ENCODE measurements at places on chromosomes 1 and 21.

GRCh38 chr1:154739654-154740053, 130.4 kb downstream of the KCNN3 start:
- DNase-seq: no peak

- no peak for DNase-seq
Observed at GRCh38 chr1:11592752-11593151, 61.5 kb downstream of the FBXO2 start.

DNA sequence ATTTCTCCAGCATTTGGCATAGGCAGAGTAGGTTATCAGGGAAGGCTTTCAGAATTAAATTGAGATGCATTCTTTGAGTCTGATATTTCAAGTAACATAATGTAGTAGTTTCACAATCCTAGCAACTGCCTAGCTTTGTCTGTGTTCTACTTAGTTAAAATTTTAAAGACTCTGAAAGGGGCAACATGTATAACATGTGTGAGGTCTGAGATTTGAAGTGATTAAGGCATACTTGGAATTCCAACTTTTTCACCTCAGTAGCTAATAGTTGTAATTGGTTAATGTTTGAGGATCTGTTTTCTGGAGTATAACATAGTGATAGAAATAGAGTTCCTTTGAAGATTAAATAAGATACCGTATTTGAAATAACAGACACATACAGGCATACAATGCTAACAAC, 335.2 kb upstream of the BEND5 start:
- no peak for DNase-seq

GRCh38 chr1:198088360-198089071, 68.3 kb upstream of the NEK7 start:
- no peak for DNase-seq

DNA sequence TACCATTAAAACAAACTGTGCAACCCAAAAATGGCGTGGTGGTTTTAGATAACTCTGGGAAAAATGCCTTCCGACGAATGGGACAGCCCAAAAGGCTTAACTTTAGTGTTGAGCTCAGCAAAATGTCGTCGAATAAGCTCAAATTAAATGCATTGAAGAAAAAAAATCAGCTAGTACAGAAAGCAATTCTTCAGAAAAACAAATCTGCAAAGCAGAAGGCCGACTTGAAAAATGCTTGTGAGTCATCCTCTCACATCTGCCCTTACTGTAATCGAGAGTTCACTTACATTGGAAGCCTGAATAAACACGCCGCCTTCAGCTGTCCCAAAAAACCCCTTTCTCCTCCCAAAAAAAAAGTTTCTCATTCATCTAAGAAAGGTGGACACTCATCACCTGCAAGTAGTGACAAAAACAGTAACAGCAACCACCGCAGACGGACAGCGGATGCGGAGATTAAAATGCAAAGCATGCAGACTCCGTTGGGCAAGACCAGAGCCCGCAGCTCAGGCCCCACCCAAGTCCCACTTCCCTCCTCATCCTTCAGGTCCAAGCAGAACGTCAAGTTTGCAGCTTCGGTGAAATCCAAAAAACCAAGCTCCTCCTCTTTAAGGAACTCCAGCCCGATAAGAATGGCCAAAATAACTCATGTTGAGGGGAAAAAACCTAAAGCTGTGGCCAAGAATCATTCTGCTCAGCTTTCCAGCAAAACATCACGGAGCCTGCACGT, 82.1 kb downstream of the PRDM2 start:
- DNase-seq: no peak

DNA sequence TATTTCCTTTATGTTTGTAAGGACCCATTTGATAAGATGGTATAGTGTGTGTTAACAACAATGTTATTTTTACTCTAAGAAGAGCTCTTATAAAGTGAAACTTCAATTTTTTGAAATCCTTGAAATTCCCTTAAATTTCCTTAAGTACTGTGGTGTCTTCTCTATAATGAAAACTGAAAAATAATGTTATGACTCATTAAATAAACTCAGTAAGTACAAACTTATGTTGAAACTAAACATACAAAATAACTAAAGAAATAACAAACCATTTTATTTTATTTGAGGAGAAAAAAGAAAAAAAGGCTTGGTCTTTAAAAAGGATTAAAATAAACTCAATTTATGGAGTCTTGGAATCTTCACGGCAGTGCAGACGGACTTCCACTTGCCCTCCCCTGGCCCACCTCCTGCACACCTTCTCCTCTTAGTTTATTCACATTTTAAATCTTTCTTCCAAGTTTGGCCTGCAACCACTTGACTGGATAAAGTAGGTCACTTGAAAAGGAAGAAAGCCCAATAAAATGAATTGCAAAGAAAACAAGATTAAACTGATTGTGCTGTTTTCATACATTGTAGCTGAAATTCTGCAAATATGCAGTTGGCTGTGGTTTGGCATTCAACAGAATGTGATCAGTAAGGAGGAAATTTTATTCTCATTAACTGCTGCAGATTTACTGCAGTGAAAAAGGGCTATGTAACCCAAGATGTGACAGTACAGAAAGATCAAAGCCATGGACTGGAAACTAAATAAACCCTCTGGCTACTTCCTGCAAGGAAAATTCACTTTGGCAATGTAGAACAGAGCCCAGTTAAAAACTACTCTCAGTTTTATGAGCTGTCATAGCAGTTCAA, 48.5 kb upstream of the SCYL3 start:
- DNase-seq: no peak

DNA sequence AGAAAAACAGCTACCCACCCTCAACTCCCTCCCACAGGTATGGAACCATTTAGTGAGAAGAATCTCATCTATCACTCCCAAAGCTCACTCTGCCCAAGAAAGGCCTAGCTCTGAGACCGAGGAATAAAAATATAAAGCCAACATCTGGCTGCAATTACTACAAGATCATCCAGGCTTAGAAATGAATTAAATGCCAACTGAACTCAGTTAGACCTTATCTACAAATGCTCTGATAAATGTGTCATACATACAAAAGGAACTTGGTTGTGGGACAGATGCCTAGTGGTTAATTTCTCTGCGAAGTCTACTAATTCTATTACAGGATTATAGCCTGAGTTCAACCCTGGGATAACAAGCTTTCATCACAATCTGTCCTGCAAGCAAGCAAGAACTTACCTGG, 6.7 kb downstream of the ADIPOR1 start:
- no peak for DNase-seq

GRCh38 chr1:226677027-226678020, 61.8 kb downstream of the ITPKB start:
- peak; percentile 55 for DNase-seq

DNA sequence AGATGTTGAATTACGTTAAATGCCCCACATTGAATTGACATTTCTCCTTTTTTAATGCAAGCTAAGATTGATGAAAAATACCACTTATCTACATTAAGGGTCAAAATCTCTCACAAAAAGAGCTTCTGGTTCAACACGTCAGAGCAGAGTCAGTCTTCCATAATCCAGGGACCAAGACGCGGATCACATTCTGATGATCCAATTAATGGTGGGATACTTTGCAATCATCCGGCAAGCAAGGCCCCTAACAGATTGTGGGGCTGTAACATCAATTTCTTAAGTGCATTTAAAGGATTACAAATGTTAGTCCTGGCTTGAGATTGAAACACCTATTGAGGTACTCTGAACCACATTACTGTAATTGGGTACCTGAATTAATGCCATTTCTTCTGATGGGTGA, 120.2 kb upstream of the ESRRG start:
- DNase-seq: no peak

- no peak for DNase-seq
Observed at GRCh38 chr1:66213491-66213890, 320.5 kb upstream of the SGIP1 start.

- no peak for DNase-seq
Observed at GRCh38 chr21:45299026-45299863, 11.6 kb upstream of the POFUT2 start.

- no peak for DNase-seq
Observed at GRCh38 chr1:51519865-51520699, 1.0 kb upstream of the EPS15 start.

DNA sequence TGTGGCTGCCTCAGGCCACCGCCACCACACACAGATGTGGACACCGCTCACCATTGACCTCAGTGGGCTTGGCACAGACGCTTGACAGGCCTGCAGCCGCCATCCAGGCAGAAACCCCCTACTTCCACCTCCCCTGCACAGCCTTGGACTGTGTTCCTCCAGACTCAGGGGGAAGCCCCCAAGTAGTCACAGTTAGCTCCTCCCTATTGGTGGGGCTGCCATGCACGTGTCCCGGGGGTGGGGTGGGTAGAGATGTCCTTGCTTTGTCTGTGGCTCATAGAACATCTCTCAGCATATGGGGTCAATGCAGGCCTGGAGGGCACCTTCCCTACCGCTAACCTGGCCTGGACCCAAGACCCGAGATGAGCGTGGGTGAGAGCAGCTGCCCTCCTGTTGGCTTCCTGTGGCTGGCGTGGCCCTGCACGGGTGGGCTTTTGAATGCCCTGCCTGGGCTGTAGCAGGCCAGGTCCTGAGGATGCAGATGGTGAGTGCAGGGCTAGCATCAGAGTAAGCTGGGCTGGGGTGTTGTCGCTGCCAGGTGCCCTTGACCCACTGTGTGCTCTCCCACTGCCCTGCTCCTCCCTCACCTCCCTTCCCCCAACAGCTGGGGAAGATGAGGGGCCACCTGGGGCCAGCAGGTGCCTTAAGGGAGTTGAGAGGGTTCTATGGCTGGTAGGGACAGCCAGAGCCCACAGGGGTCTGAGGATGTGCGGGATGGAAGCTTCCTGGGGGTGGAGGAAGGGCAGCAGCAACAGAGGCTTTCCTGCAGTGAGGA, 6.2 kb downstream of the CROCC start:
- DNase-seq: no peak

DNA sequence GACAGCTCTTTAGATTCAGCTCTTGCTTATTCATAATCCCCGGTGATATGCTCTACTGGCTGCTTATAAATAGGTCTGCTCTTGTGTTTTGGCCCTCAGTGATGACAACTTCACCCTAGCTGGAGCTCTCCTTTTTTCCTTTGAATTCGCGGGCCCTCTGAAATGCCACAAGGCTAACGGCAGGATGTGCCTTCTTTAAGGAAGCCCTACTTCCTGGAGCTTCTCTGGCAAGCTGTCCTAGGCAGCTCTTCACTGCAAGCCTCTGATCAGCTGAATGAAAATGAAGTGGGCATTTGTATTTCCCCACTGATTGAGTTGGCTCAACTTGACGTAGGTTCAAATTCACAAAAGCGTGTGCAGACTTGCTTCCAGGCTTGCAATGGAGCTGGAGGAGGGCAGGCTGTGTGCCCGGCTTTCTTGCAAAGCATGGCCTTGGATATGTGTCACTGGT, 22.2 kb downstream of the SGIP1 start:
- no peak for DNase-seq

DNA sequence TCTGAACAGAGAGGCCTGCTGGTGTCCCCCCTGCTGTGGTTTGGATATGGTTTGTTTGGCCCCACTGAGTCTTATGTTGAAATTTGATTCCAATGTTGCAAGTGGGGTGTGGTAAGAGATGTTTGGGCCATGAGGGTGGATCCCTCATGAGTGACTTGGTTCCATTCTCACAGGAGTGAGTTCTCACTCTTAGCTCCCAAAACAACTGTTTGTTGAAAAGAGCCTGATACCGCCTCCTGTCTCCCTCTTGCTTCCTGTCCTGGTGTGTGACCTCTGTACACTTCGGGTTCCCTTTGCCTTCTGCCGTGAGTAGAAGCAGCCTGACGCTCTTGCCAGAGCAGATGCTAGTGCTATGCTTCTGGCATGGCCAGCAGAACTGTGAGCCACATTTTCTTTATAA, 60.5 kb downstream of the C21orf91 start:
- no peak for DNase-seq

DNA sequence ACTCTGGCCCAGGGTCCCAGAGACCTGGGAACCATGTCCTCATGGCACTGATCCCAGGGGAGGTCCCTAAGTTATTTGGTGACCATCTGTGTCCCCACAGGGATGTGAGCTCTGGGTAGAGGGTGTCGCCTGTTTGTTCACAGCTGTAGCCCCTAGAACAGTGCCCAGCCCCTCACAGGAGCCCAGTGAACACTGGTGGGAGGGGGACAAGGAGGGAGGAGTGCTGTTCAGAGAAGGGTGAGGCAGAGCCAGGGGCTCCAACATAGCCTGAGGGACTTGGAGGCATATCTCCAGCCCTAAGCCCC, 450.4 kb downstream of the MATN1 start:
- DNase-seq: no peak

DNA sequence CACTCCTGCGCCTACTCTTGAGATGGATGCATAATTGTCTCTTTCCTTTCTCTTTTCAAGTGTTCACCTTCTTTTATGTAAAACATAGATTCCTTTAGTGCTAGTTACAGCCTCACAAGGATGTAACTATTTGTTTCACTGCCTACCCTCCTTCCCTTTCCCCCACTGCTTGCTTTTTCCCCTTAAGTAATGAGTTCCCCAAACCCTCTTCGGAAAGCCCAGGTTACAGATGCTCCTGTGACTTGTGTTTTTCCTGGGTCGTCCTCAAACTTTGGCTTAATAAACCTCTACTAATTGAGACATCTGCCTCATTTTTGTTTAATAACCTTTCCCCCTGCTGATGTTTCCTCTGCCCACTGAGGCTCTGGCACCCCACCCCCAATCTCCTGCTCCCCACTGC, 39.2 kb downstream of the C21orf91 start:
- DNase-seq: no peak

DNA sequence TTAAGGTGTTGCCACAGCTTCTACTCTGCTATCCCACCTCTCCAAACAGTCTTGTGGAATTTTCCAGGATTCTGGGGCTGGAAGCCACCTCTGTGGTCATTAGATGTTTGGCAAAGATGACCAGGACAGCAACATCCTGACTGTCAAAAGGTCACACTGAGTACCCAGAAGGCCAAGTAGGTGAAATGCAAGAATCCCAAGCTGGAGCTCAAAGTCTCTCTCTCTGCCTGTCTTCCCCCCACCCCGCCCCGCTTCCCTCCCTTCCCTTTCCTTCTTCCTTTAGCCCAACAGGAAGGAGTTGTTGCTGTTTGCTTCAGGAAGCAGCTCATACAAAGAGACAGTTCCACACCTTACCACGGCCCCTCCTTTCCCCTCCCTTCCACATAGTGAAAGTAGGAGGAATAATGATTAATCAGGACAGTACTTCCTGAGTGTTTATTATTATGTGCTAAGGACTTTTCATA, 75.6 kb upstream of the SLC2A1 start:
- DNase-seq: no peak
